ENCODE measurements at places on chromosomes 11 and 22. TPM values are rescaled to one million over a fixed set of nuclear protein-coding genes. Genes with fewer than 3 reads are reported as not detected.

DNA sequence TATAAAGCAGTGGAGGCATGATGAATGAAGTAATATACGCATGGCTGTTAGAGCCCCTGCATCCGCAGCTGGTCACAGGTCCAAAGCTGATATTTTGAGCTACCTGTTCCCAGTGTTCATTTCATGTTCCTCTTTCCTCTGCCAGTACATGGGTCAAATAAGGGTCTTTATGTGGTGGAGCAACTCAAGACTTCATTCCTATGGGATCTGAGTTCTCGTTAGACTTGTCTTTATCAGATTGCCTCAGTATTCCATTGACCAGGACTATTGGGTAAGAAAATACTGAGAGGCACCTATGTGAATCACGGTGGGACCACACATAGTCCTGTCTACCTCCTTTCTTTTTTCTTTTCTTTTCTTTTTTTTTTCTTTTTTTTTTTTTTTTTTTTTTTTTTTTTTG, 25.2 kb downstream of the NCF4 start:
- no peak for DNase-seq

DNA sequence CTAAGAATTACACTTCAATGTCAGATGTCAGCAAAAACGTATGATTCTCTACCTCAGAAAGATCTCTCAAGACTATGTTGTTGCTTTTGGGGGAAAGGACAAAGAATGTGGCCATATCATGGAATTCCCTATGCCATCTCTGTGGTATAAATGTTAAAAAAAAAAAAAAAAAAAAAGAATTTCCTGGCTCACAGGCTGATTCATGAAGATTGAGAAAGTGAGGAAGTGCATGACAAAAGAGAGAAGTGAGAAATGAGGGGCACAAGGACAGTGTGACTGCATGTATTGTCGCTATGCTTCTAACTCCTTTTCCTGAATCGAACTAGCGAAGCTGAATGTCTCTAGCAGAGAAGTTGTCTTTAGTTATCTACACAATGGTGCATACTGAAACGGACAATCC, 80.6 kb upstream of the CARD18 start:
- DNase-seq, result no peak

- no peak for DNase-seq
Measured at GRCh38 chr22:37552524-37553163, 7.6 kb upstream of the CDC42EP1 start.

DNA sequence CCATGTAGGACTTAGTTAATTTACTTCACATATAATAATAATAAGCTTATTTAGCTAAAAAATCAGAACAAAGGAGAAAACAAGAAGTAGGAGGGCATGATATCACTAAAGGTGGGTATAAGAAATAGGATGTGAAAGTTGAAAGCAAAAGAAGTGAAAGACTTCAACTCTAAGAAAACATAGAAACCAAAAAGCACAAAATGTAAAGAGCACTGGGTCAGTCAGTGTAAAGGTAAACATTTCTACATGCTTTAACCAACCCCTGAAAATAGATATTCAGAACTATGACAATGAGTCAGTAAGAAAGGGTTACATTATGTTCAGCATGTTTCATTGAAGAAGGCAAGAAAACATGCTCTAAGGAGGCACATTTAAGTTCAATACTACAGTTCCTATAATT, 298.8 kb downstream of the SWAP70 start:
- no peak for DNase-seq

DNA sequence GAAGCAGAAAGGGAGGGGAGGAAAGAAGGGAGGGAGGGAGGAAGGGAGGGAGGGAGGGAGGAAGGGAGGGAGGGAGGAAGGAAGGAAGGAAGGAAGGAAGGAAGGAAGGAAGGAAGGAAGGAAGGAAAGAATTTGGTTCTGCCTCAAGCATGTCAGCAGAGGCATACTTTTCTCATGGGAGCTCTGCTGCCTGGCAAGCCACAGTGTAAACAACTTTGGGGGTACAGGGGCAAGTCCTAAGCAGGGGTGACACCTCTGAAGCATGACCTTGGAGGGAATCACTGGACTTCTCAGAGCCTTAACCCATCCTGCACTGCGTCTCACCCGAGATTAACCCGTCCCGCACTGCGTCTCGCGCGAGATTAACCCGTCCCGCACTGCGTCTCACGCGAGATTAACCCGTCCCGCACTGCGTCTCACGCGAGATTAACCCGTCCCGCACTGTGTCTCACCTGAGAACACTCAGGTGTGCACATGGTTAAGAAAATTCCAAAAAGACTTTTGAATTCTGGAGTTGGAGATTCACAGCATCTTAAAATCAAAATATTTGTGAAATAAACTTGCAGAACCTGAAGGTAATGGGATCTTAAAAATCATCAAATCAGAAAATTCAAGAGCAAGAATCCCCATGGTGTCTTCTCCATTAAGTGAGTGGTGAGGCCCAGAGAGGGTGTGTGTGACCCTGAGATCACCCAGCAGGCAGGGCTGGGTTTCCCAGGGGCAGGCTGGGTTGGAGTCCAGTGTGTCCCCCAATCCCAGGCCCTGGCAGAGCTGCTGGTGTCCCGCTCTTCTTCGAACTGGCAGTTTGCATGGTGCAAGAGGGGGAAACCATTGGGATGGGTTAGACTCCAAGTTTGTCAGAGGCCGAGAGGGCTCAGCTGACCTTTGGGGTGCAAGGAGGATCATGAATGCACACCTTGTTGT, 190.4 kb downstream of the MN1 start:
- no peak for DNase-seq

GRCh38 chr22:44906248-44906936, 103.4 kb downstream of the PHF21B start:
- DNase-seq, result no peak

The CCDC81 gene
- polyA plus RNA-seq, result 0.22 TPM

The SCGB1A1 gene
- 24.1 TPM for polyA plus RNA-seq

The QSER1 gene
- polyA plus RNA-seq, result 8.6 TPM

The AGBL2 gene
- polyA plus RNA-seq, result 0.49 TPM
